ENCODE measurements at places on chromosomes 4 and X. TPM values are rescaled to one million over a fixed set of nuclear protein-coding genes. Genes with fewer than 3 reads are reported as not detected.

Gene OGT
- 95.0 TPM for total RNA-seq

Gene SPANXN4
- not detected for total RNA-seq

Gene GRK4
- total RNA-seq = 2.3 TPM

Gene NFXL1
- total RNA-seq = 5.9 TPM

Gene MID1
- total RNA-seq = 1.4 TPM

Gene TEX11
- 0.14 TPM for total RNA-seq

Gene CC2D2A
- total RNA-seq = 3.3 TPM

Gene UGDH
- 12.7 TPM for total RNA-seq

Gene FAM241A
- 2.2 TPM for total RNA-seq

Gene MTHFD2L
- 33.8 TPM for total RNA-seq

Gene DTHD1
- total RNA-seq = 0.09 TPM

Gene PAGE2B
- total RNA-seq = 0.14 TPM

Gene GLOD5
- not detected for total RNA-seq

Gene IL2
- total RNA-seq = 4.2 TPM

Gene NR3C2
- 0.52 TPM for total RNA-seq

Gene RS1
- total RNA-seq = 0.05 TPM

Gene SYNPO2
- total RNA-seq = 15.8 TPM

Gene SAGE1
- not detected for total RNA-seq

Gene DUX4
- not detected for total RNA-seq

Gene MAGEA2B
- total RNA-seq = not detected

Gene PAGE4
- total RNA-seq = 0.80 TPM

Gene FABP2
- 0.28 TPM for total RNA-seq

Gene CHM
- 14.4 TPM for total RNA-seq

Gene STPG2
- 0.24 TPM for total RNA-seq

Gene NSUN7
- 1.3 TPM for total RNA-seq

Gene TRO
- total RNA-seq = 17.3 TPM

Gene XPNPEP2
- total RNA-seq = 0.90 TPM

Gene WDR1
- total RNA-seq = 166 TPM

Gene PPP2R3B
- 54.1 TPM for total RNA-seq

Gene CTAG2
- total RNA-seq = not detected

Gene SATL1
- total RNA-seq = 0.09 TPM

Gene DCAF12L1
- 0.47 TPM for total RNA-seq

Gene CSAG1
- 0.24 TPM for total RNA-seq

Gene CENPI
- 9.7 TPM for total RNA-seq

Gene NAP1L2
- 1.6 TPM for total RNA-seq

Gene XK
- 0.66 TPM for total RNA-seq

Gene RAB28
- total RNA-seq = 14.6 TPM
